H9 (cell line): ENCODE measurements at places on chromosomes 4 and X. TPM values are rescaled to one million over a fixed set of nuclear protein-coding genes. Genes with fewer than 3 reads are reported as not detected.

DNA sequence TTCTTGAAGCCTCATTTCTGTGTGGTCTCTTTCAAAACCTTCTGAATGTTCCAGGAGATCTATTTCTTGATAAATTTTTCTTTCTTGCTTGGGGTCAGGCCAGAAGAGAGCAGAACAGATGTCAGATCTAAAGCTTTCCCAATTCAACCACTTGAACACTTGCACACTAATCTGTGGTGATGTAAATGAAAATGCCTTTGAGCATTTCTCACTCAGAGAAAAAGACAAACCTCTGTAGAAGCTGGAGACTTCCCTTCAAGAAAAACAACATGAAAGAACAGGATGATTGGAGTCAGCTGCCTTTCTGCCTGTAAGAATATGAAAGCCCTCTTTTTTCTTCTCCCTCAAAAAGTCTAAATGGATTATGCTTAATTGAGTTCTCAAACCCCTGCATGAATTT lies 11.2 kb downstream of the IGFBP7 start:
- H3K36me3 ChIP-seq: no peaks in the 10 kb centered on the region

DNA sequence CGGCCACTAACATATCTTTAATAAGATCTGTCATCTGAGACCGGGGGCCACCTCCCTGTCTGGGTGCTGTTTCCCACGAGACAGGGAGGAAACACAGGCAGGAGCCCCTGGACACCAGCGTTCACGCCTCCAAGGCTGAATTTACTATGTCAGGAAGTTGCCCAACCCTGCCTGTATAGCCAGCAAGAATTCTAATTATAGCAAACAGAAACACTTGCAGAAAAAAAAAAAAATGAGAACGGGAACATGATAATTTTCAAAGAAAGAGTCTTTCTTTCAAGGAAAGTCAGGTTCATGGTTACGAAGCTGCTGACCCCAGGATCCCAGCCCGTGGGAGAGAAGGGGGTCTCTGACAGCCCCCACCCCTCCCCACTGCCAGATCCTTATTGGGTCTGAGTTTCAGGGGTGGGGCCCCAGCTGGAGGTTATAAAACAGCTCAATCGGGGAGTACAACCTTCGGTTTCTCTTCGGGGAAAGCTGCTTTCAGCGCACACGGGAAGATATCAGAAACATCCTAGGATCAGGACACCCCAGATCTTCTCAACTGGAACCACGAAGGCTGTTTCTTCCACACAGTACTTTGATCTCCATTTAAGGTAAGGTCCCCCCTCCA lies at the start of gene IL3RA:
IL3RA (plus strand) TSS at position 455 of the 613 bp plus-strand sequence. CDS start 4,981 bp downstream, outside the sequence.
- H3K4me1 ChIP-seq: no peaks in the 10 kb centered on the region
- H3K27me3 ChIP-seq: no peaks in the 10 kb centered on the region
- peaks cover 3% of the 10 kb centered on the region for H3K36me3 ChIP-seq
- no peak within 1 kb of the TSS for H3K27ac ChIP-seq
- H3K4me3 ChIP-seq: no peak within 1 kb of the TSS

NEXMIF gene
- total RNA-seq: 0.22 and 0.29 TPM in 2 replicates

- H3K36me3 ChIP-seq: no peaks in the 10 kb centered on the region
- DNase-seq: no peak
- H3K4me3 ChIP-seq: no peak overlapping the region
- no peaks in the 10 kb centered on the region for H3K27me3 ChIP-seq
These were observed 8.3 kb upstream of the CD40LG start for GRCh38 chrX:136639506-136640176.

GRCh38 chr4:33998291-33998690 lies 2246.0 kb downstream of the ARAP2 start:
- H3K4me3 ChIP-seq: no peak overlapping the region
- no peaks in the 10 kb centered on the region; the same call in 1 of the 2 replicates for H3K36me3 ChIP-seq
- no peak for DNase-seq
- no peaks in the 10 kb centered on the region for H3K27me3 ChIP-seq

DNA sequence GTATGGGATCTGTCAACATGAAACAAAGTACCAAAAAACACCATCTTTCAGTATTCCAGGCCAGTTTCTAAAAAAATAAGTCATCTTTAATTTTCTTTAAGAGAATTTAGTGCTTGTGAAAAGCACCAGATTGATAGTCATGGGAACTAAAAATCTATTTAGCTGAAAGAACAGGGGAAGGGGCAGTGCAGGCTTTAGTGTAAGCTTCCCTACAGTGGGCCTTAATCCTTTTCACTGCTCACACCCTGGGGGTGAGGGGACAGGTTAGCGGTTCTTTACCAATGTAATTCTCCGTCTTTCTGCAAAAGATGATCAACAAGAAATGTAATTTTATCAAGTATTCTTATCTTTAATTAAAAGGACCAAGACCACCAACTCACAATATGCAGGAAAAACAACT lies 47.1 kb downstream of the CHIC2 start:
- DNase-seq: no peak
- H3K4me1 ChIP-seq: peaks cover 5% of the 10 kb centered on the region; the same call in 1 of the 2 replicates
- H3K36me3 ChIP-seq: no peaks in the 10 kb centered on the region
- H3K27ac ChIP-seq: no peak overlapping the region
- H3K4me3 ChIP-seq: peak overlapping the region; percentile 50; the same call in 2 of the 3 replicates

VSIG4 gene
- not detected in 2 replicates for total RNA-seq

NPY1R gene
- 24.0 and 27.3 TPM in 2 replicates for total RNA-seq

GRCh38 chr4:183304067-183304466 lies 16.0 kb downstream of the CLDN22 start:
- DNase-seq: no peak
- no peak overlapping the region for H3K27ac ChIP-seq
- no peaks in the 10 kb centered on the region for H3K4me1 ChIP-seq
- H3K4me3 ChIP-seq: no peak overlapping the region
- H3K36me3 ChIP-seq: peaks cover 11% of the 10 kb centered on the region; the same call in 2 of the 3 replicates

GRCh38 chrX:147850875-147851274 lies 60.8 kb upstream of the FMR1 start:
- H3K4me1 ChIP-seq: no peaks in the 10 kb centered on the region
- DNase-seq: no peak
- no peak overlapping the region for H3K27ac ChIP-seq
- no peak overlapping the region for H3K4me3 ChIP-seq
- H3K36me3 ChIP-seq: no peaks in the 10 kb centered on the region; the same call in 1 of the 2 replicates
- no peaks in the 10 kb centered on the region for H3K27me3 ChIP-seq

GRCh38 chr4:123649645-123650391 lies 253.2 kb downstream of the SPRY1 start:
- H3K4me1 ChIP-seq: 0 out of 2 replicates have a peak, but pooled peaks cover 3% of the 10 kb centered on the region
- no peak overlapping the region for H3K4me3 ChIP-seq
- no peaks in the 10 kb centered on the region for H3K27me3 ChIP-seq
- no peak overlapping the region for H3K27ac ChIP-seq
- DNase-seq: peak; percentile 46
